Caki2 (cell line): ENCODE measurements at places on chromosomes 2 and 18.

DNA sequence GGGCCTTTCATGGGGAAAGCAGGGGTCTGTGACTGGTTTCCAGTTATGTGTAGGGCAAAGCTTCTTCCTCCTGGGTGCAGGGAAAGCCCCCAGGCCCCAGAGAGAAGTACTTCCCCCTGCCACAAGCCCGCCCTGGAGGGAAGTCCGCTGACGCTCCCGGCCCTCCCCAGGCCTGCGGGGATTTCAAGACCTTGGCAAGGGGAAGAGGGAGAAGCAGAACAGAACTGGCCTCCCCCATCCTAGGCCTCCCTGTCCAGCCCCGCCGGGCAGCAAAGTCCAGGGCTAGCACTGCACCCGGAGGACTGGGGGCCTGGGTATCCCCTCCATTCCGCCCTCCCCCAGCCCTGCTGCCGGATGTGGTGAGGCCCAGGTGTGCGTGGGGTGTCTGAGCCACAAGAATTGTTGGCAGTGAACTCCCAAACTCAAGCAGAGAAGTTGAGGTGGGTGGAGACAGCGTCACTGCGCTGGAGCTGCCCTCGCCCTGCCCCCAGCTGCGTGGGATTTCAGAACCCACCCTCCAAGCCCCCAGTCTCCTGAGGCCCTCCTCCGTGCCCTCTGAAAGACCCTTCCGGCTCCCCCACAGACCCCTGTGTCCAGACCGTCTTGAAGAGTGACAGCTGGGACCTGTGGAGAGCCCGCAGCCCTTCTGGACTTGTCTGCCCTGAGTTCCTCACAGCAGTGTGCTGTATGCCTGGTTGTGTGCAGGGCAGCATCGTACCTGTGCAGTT is 1.1 kb upstream of the DUSP2 start:
- no peak for DNase-seq

DNA sequence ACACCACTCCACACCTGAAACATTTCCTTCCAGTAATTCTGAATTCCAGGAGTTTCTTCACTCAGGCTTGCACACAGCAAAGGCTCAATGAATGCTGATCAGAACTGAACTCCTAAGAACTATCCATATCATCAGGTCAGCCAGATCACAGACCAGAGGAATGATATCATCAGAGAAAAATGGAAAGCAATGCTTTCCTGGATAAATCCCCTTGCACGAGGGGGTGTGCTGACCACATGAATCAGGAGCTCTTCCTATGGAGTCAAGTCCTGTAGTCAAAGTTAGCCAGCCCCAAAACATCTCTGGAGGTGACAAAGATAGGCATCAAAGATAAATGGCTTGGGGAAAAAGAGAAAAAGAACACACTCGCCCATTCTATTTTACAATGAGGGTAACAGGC is 83.8 kb upstream of the ACVR2A start:
- DNase-seq, result no peak

- DNase-seq, result no peak
Measured at GRCh38 chr2:41119489-41119888, 667.6 kb upstream of the SLC8A1 start.

DNA sequence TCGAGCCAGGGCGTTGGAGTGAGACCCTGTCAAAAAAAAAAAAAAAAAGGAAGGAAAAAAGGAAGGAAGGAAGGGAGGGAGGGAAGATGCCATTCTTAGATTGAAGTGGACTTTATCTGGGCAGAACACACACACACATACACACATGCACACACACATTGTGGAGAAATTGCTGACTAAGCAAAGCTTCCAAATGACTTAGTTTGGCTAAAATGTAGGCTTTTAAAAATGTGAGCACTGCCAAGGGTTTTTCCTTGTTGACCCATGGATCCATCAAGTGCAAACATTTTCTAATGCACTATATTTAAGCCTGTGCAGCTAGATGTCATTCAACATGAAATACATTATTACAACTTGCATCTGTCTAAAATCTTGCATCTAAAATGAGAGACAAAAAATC is 564 bp upstream of the TTR start:
- DNase-seq, result no peak

DNA sequence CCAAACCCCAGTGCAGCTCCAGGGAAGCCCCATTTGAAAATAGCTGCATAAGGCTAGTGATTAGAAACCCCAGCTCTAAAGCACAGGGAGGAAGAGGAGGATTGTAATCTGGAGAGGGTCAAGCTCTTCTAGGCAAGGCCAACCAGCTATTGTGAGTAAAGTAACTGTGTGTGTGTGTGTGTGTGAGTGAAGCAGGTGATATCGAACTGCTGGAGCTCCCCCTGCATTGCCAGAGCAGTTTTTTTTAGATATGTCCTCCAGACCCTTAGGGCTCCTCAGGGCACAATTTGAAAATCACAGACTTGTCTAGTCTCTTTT is 177.4 kb upstream of the NABP1 start:
- DNase-seq, result no peak

- no peak for DNase-seq
Measured at GRCh38 chr18:45007531-45007930, 326.8 kb downstream of the SETBP1 start.
